ENCODE measurements at places on chromosomes 3 and 15.

GRCh38 chr3:82087958-82088357, 326.5 kb upstream of the GBE1 start:
- DNase-seq = no peak

- DNase-seq = no peak
Measured at GRCh38 chr15:86236356-86237110, 156.9 kb downstream of the AGBL1 start.

DNA sequence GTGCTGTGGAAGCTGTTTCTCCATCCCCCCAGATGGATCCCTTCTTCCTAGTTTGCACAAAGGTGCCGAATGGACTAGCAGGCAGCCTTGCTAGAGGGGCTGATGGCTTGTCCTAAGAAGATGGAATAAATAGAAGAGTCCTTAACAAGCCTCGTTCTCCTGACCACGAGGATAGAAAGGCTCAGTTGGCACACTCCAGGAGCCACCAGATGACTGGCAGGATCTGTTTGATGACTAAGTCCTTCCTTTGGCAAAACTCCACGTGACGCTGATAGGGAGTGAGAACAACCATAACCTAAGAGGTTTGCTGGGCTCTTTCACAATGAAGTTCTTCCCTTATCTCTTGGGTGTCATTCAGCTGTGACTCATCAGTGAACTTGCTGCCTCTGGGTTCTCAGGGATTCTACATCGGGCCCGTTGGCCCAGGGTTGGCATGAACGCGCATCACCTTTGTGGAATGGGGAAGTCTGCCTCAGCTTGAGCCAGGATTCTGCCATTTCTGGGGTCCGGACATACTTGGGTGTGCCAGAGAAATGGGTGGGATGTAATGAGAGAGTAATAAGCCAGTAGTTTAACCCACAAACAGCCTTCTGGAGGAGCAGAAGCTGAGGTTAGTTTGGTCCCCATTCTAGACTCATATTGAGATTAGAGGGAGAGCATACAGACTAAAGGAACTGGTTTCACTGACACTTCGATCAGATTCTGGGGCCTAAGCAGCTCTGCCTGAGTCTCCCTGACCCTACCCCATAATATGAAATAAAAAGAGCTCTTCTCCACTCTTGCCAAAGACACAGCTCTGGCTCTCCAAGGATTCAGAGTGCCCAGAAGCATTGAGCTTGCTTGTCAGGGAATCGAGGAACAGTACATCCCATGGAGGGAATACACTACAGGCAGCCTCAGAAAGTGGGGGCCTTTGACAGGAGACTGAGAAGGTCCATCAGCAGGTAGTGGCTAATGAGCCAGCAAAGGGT, 2.0 kb upstream of the MELTF start:
- no peak for DNase-seq

DNA sequence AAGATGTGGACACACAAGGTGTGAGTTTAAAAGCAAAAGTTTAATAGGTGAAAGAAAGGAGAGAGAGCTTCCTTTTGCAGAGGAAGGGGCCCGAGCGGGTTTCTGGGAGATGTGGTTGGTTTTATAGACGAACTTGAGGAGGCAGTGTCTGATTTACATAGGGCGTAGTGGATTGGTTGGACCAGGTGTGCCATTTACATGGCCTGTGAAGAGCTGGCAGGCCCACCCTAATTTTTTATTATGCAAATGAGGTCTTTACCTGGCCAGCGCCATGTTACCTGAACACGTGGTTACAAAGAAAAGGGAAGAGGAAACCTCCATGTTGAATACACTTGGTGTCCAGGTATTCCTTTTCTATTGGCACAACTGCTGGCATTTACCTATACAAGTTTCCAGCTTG, 42.8 kb upstream of the THSD4 start:
- no peak for DNase-seq

DNA sequence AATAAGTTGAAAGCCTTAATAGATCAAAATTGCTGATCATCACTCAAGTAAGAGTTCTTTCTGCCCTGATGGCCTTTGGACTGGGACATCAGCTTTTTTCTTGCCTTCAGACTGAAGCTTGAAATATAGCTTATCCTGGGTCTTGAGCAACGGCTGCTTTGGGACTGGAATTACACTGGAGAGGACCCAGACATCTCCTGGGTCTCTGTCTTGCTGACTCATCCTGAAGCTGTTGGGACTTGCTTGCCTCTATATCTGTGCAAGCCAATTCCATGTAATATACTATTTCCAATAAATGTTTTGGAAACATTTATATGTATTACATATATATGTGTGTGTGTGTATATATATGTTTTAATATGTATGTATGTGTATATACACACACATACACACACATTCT, 260.2 kb downstream of the PDZRN3 start:
- DNase-seq = no peak

GRCh38 chr15:70658641-70659040, 104.7 kb downstream of the UACA start:
- no peak for DNase-seq

DNA sequence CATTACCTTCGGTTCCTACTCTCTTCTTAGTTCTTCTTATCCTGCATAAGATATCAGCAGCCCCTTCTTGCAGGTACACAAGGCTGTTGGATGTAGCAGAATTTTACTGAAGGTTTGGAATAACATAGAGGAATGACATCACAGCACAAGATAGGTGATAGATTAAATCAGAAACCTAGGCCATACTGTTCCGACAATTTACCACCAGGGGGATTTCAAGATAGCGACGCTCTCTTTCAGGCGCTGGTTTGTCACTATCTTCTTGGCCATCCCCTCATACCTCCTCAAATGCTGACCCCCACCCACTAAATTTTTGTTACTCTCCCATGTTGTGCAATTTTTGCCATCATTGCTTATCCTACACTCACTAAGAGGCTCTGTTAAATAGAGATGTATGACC, 3.5 kb downstream of the SIDT1 start:
- no peak for DNase-seq

DNA sequence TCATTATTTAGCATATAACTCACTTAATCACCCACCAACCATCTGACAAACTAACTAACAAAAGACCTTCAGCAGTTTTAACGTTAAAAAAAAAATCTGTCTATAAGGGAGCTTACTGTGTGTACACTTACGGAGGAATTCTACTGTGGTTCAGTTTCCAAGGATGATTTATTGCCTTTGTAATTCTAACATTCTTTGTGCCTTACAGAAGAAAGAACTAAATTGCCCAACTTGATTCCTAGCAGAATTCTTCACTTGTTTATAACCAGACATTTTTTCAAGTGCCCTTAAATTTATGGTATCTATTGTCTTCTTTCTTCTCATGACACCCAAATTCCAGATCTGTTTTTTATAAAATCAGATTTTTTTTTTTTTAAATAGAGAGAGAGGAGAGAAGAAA, 119.7 kb upstream of the IGSF10 start:
- DNase-seq = no peak

- no peak for DNase-seq
Measured at GRCh38 chr15:74460298-74460697, 662 bp downstream of the UBL7 start.

DNA sequence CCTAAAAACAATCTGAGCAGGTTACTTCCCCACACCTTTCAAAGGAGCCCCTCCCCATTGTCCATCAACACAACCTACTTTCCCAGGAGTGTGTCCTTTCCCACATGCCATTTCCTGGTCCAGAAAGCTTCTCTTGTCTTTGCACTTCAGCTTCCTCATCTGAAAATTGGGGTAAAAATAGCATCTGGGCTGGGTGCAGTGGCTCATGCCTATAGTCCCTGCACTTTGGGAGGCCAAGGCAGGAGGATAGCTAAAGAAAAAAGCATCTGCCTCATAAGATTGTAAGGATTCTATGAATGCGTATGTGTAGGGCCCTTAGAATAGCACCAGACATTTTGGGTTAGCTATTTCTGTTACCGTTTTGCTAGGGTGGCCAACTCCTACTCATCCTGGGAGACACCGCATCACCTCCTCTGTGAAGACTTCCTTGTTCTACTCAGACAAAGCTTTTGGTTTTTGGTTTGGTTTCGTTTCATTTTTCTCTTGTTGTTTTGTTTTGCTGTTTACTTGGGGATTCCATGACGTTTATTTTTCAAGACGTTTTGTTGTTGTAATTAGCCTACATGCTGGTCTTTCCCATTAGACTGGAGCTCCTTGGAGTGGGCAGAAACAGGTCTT, 224.4 kb upstream of the TLE3 start:
- DNase-seq = no peak

- no peak for DNase-seq
Measured at GRCh38 chr3:88003115-88003755, 55.6 kb downstream of the CGGBP1 start.

DNA sequence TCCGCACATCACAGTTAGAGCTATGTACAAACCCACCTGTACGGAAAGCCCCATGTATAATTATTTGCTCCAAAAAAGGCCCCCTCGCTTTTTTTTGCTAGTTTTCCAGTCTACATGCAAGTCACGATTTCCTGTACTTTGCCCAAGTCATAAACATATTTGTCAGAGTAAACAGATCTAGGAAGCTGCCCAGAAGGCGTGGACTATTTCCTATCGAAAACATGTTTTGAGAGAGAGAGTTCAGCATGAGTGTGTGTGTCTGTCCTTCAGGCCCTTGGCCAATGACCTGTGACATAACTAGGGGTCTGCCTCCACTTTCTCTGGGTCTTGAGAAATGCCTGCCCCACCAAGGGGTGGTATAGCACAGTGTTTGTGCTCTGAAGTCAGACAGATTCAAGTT, 72.7 kb upstream of the HACD2 start:
- no peak for DNase-seq

- no peak for DNase-seq
Measured at GRCh38 chr15:31328969-31329639, 2.5 kb downstream of the KLF13 start.

GRCh38 chr15:92375057-92375456, 18.6 kb upstream of the ST8SIA2 start:
- DNase-seq = no peak

- DNase-seq = no peak
Measured at GRCh38 chr3:39784922-39785321, 24.5 kb upstream of the MYRIP start.

- no peak for DNase-seq
Measured at GRCh38 chr3:20080956-20081554, 40.8 kb downstream of the KAT2B start.

- no peak for DNase-seq
Measured at GRCh38 chr15:99169769-99170311, 65.0 kb downstream of the SYNM start.

DNA sequence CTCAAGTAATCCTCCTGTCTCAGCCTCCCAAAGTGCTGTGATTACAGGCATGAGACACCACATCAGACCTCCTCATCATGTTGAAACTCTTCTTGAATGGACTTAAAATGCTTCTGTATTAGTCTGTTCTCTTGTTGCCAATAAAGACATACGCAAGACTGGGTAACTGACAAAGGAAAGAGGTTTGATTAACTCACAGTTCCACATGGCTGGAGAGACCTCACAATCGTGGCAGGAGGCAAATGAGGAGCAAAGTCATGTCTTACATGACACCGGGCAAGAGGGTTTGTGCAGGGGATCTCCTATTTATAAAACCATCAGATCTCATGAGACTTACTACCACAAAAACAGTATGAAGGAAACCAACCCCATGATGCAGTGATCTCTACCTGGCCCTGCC, 113.5 kb downstream of the CNTN4 start:
- DNase-seq = no peak

- DNase-seq = no peak
Measured at GRCh38 chr15:74040109-74040850, 42.1 kb downstream of the GOLGA6A start.

DNA sequence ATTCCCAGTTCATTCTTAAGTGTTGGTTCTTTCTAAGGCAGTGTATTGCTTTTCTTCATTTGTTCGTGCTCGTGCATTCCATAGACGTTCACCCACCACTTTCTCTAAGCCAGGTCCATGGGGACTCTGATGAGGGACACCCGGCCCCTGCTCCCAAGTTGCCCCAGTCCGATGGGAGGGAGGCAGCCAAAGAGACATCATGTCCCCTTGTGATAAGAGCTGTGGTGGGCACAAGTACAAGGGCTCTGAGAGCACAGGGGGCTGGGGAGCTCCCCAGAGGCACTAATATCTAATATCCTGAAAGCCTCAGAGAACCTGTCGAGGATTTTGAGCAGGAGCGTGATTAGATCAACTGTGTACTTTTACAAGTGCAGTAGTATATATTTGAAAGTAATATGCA, 6.3 kb downstream of the SPSB4 start:
- DNase-seq = no peak

GRCh38 chr3:190096345-190096744, 24.4 kb downstream of the P3H2 start:
- no peak for DNase-seq

DNA sequence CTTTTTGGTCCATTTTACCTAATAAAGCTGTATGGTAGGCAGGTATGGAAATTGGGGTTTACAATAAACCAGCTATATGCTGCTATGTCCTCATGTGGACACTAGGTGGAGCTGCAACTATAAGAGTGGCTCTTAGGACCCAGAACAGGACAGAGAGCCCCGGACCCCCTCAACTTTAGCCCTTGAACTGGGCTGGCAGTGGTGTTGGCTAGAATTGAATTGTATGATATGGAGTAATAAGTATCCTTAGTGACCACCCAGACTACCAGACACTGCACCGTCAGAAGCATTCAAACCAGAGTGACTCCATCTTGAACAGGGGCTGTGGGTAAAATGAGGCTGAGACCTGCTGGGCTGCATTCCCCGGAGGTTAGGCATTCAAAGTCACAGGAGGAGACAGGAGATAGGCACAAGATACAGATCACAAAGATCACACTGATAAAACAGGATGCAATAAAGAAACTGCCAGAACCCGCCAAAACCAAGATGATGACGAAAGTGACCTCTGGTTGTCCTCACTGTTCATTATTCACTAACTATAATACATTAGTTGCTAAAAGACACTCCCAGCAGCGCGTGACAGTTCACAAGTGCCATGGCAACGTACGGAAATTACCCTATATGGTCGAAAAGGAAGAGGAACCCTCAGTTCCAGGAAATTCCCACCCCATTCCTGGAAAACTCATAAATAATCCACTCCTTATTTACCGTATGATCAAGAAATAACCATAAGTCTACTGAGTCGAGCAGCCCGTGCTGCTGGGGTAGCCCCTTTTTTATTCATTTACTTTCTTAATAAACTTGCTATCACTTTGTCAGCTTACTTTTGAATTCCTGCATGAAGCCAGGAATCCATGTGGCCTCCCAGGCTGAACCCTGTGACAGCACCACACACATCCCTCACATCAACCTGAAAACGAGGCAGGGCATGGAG, 68.7 kb upstream of the BLM start:
- peak; percentile 35 for DNase-seq

GRCh38 chr3:189038773-189039745, 132.7 kb upstream of the TPRG1 start:
- DNase-seq = no peak
